ENCODE measurements at places on chromosomes 12 and 14.
A peak's percentile ranks its signal among the peaks of the same experiment; 100 is the strongest.

DNA sequence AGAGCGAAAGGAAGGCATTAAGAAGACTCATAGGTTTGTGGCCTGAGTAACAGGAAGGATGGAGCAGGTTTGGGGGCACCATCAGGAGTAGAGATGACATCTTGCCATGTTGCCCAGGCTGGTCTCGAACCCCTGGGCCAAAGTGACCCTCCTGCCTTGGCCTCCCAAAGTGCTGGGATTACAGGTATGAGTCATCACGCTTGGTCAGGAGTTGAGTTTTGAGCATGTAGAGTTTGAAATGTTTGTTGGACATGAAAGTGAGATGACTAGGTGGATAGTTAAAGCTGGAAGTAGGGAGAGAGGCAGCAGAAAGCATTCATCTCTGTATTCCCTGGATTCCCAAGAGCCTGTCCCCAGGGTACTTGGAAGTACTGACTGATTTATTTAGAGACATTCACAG lies 112.6 kb downstream of the ERC1 start:
- DNase-seq = no peak

GRCh38 chr14:76761960-76762410 lies 717 bp downstream of the VASH1 start:
- DNase-seq = no peak

DNA sequence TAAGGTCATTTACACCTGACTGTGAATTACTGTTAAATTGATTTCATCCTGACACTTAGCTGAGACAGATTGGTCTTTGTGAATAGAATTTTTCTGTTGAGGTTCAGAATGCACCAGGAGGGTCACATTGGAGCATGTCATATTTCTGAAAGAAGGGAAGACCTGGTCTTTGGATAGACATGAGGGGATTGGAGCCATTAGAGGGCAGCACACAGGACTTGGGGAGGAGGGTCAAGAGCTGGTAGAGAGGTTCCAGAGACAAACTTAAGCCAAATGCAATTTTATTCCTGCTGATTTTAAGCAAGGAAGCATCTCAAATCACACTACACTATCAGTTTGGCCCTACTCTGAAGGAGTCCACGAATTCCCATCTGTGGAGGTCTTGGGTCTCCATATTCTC lies 41.1 kb downstream of the GUCY2C start:
- DNase-seq = no peak

GRCh38 chr14:44912041-44912869 lies 49.5 kb downstream of the KLHL28 start:
- DNase-seq = no peak

DNA sequence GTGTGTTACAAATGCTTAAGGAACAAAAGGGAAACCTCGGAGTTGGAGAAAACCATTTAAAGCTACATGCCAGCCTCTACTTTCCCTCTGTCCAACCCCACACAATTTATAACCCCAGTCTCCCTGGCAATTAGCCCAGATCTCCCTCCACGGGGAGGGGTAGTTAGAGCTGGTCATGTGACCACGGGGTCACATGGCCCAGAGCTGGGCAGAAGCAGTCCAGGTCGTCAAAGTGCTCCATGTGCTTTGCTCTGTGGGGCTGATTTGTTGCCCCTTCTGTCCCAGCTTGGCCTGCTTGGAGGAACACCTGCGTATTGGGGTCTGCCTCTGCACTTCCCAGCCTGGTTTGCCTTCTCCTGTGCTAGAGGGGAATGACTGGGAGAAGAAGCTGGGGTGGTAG lies 219.1 kb downstream of the RBM19 start:
- no peak for DNase-seq

DNA sequence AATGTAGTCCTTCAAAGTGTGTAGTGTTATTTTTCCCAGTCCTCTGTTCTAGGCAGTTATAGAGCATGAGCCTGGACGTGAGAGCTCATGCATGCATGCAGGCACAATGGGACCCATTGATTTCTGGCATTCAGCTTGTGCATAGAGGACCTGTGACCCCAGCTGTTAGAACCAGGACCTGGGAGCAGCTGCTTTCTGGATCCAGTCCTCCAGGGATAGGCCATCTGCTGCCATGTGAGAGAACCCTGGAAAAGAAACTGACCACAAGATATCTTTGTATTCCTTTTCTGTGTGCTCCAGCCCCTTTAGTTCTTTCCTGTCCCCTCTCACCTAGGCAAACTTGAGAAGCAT lies 76.9 kb downstream of the SUSD6 start:
- no peak for DNase-seq

DNA sequence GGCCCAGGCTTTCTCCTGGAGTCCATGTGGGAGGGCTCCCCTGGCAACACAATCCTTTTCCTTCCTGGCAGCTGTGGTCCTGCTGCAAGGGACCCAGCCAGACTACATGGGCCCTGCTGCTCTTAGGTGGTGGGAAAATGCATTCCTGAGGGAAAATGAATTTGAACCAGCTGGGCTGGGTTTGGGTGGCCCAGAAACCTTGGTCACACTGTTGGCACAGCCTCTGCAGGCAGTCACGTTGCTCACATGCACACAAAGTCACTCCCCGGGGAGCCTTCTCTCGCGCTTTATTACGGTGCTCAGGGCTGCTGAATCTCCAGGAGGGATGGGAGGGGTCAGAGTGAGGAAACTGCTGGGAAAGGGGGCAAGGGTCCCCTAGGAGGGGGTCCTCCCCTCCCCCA lies 17.2 kb downstream of the PLEKHG3 start:
- DNase-seq = no peak

GRCh38 chr12:9698681-9699080 lies 29.2 kb downstream of the CLEC2D start:
- DNase-seq = no peak

DNA sequence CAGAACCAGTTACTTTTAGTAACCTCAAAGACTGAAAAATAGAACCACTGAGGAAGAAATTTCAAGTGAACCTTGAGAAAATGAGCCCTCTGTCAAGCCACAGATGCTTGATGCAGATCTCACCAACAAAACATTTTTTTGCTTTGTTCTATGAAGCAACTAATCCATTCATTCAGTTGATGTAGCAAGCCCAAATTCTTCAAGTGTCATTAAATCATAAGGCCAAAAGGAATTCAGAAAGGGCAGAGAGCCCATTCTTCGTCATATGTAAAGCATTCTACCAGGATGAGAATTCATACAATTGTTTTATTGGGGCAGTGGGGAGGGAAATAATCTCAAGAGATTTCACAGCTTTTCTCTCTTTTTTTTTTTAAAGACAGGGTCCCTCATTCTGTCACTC lies 218.0 kb upstream of the RGS6 start:
- DNase-seq = no peak

DNA sequence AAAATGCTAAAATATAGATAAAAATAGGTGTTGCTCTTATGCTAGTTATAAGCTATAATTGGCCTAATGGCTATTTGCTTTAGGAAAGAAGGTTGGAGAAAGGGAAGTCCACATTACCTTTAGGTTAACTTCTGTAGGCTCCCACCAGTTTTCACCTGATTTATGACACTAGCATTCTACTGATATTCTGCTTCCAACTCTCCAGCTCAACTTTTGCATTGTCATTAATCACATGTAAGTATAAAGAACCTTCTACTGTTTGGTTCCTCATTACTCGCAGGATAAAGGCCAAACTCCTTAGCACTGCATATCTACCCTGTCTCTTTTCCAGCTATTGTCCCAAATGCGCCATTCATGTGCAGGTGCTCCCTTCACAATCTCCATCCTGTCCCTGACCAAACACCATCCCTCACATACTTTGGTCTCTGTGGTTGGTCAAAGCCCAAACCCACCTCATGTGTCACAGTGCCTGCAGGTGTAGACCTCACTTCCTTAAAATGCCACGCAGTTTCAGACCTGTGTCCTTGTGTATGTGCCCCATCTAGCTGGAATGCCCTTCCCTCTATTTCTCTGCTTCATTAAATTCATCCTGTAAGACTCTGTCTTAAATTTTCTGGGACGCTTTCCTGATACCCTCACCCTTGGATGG lies 3.3 kb downstream of the DDHD1 start:
- DNase-seq = peak; percentile 19

GRCh38 chr12:113861708-113862312 lies 104.3 kb downstream of the RBM19 start:
- no peak for DNase-seq

Data from germinal center (tissue), 1 donor.